NCI-H1105 treated with DMSO at 0.1 percent for 48 hours (cell line): ENCODE measurements at places on chromosomes 5 and 9.
A peak's percentile ranks its signal among the peaks of the same experiment; 100 is the strongest.

DNA sequence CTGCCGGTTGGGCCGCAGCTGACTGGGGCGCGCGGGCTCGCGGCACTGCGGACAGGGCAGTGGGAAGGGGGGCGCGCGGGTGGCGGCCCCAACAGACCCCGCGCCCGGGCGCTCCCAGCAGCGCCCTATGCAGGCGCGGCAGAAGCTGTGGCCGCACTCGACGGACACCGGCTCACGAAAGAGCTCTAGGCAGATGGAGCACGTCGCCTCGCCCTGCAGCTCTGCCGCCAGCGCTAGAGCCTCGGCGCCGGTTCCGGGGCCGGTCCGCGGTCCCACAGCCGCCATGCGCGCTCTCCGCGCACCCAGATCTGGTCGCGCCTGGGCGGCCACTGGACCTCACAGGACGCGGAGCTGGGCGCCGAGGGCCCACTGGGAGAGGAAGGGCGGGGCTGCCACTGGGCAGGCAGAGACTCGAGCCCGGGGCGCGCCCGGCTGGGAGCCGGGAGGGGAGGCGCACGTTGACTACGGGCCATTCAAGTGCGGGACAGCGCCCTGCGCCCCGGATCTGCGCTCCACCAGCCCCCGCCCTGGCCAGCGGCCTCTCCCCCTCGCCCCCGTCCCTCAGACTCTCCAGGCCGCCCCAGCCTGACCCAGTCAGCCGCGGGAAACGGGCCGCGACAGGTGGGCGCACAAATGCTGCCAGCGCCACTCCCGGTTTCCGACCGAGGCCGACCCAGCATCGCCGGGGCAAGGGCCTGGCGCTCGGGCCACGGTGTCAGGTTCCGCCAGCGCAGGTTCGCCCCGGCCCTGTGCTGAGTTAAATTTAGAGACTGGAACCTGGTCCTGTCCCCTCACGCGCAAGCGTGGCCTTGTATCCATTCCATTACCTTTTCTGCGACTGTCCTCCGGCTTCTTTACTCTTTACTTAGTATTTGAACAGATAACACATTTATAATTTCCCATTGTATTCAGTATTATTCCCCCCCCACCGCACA, at the start of gene TRIM7:
TRIM7 (minus strand) TSS at position 371 of the 935 bp plus-strand sequence; CDS start at position 285, 86 bp downstream.
- no peak for DNase-seq

- no peak for DNase-seq
Measured at GRCh38 chr9:3241290-3241689, 284.5 kb downstream of the RFX3 start.

GRCh38 chr5:1759378-1759970, 40.2 kb downstream of the MRPL36 start:
- no peak for DNase-seq

DNA sequence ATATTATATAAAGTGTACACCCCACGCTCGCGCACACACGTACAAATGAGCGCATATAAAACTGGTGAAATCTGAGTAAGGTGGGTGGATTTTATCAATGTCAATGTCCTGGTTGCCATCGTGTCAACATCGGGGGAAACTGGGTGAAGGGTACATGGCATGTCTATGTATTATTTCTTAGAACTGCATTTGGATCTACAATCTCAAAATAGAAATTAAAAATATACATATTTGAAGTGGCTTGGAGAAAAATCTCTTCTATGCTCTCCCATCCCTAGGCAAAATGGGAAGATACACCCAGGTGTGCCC, 763 bp upstream of the WHRN start:
- no peak for DNase-seq

DNA sequence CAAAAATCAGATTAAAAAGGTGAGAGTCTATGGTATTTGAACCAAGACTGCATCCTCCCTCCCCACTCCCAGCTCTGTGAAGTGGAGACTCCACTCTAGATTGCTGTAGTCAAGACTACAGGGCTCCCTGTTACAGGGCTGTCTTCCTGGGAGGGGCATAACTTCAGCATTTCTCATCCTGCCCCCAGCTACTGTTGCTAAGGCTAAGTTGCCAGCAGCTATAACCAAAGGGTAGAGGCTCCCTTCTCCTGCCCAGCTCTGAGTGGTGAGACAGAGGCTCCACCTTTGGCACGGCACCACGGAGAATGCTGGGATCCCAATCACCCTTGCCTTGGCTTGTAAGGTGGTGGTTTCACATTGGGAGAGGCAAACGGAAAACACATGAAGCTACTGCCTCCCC, 39.2 kb upstream of the GCNT4 start:
- DNase-seq = no peak

DNA sequence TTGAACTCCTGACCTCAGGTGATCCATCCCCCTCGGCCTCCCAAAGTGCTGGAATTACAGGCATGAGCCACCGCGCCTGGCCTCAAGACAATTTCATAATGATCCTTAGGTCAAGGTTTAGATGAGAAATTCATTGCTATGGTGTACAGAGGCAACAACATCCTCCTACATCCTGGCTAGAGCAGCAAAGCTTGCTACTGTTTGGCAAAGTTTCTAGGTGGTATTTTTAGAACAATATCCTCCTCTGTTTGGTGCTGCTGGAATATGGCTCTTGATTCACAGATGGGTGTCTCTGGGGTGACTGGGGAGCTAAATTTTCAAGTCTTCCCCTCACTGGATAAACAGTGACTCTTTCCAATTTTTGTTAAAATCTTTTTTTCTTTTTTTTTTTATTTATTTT, 30.6 kb downstream of the CRHBP start:
- DNase-seq = no peak

DNA sequence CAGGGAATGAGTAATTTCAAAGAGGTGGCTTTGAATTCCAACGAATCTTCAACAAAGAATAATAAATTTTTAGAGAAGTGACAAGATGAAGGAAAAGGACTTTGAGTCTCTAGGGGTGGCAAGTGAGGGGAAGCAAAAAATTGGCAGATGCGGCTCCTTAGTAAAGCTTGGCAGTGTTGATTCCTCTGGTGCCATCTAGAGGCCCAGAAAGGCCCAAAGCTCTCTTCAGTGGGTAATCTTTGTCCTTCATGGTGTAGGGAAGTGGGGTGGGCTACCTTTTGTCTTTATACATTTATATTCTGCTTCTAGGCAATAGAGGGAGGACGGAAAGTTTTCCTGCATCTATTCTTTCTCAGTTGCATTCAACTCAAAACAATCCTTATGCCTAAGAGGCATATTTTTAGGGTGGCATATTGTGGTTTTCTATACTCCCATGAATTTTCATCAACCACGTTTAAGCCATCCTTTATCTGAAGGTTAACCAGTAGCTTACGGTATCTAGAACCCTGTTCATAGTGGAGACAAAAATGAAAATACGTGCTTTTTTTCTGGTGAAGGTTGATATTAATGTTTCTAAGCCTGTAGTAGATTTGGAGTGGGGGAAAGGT, 17.5 kb upstream of the ROPN1L start:
- peak; percentile 40 for DNase-seq

- DNase-seq = no peak
Measured at GRCh38 chr5:88792144-88792840, 90.7 kb downstream of the MEF2C start.

DNA sequence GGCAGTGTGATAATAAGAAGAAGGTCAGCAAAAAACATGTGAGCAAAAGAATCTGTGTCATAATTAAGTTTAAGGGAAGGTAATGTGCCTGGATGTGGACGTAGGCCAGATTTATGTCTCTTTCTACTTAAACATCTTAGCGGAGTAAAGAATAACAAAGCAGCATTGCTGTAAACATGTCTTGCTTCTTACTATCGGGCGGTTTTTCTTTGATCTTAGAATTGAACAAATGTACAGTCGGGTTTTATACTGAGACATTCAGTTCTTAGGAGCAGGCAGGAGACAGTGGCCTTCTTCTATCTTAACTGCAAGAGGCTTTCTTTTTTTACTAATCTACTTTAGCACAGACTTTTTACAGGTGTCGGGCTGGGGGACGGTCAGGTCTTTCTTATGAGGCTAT, 40.4 kb upstream of the FLT4 start:
- DNase-seq = no peak

DNA sequence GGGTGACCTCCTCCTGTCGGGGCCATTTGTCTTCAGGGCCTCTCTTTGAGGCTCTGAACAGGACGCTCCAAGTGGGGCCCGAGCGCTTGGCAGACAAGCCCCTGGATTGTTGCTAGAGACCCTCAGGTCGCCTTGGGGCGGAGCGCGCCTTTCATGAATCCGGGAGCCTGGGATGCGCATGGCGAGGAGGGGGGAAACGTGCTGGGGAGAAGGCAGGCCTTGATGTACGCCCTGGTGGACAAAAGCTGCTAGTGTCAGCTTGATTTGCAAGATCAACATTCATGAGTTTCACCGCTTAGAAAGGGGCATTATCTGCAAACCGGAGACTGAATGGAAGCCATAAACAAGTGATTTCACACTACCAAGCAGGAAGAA, 226.3 kb downstream of the SMARCA2 start:
- DNase-seq = peak; percentile 57

DNA sequence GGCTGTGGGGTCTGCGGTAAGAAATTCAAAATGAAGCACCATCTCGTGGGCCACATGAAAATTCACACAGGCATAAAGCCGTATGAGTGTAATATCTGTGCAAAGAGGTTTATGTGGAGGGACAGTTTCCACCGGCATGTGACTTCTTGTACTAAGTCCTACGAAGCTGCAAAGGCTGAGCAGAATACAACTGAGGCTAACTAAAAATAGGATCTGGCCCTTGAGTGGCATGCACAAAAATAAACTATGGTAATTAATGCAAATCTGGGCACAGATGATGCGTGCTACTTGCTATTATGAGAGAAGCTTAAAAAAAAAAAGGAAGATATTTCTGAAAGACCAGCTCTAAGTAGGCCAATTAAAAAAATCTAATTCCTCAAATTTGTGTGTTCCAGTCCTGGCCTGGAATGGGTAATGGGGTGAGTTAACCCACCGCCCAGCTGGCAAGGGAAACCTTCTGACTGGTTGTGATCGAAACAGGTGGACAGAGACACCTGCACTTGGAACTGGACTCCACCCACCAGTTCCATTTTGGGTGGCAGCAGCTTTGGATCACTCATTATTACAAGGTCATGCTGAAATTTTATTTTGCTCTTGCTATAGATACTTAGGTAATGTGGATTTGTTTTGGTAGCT, 26.6 kb upstream of the ZBTB34 start:
- DNase-seq = no peak

DNA sequence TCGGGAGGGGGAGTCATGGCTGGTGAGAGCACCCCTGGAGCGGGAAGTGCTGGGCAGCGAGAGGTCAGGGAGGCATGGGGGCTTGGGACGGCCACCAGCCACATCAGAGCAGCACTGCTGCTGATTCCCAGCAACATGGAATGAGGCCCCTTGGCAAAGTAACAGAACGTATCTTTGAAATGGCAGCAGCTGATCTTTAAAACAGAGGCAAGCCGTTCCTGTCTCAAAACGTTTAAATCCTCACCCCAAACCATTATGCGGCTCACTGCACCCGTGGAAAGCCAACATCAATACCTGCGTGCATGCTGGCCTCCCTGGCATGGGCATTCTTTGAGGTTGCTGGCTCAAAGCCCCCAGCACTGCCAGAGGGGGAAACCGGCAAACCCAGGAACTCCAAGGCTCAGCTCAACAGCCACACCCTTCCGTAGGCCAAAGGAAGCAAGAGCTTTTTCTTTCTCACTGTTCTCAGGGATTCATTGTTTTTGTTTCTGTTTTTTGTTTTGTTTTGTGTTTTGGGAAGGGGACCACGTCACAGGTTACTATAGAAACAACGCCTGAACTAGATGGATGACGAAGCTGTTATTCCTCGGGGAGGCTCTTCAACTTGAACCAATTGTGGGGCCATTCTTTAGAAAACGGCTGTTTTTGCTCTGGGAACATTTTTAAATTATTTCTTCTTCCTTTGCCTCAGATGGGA, 28.1 kb upstream of the OBP2B start:
- no peak for DNase-seq

DNA sequence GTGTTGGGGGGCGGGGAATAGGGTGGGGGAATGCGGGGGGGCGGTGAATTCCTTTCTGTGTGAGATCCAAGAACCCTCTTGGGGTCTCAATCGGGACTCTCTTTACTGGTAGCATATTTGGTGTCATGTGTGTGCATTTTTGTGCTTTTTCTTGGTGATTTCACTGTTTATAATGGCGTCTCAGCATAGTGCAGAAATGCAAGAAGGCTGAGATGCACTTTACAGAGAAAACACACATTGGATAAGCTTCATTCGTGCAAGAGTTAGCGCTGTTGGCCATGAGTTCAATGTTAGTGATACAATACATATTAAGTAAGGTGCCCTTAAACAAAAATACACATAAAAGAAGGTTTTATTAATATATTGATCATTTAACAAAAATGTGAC, 771 bp upstream of the ENTPD8 start:
- no peak for DNase-seq

- no peak for DNase-seq
Measured at GRCh38 chr9:88198341-88198807, 60.1 kb upstream of the SPATA31C2 start.

DNA sequence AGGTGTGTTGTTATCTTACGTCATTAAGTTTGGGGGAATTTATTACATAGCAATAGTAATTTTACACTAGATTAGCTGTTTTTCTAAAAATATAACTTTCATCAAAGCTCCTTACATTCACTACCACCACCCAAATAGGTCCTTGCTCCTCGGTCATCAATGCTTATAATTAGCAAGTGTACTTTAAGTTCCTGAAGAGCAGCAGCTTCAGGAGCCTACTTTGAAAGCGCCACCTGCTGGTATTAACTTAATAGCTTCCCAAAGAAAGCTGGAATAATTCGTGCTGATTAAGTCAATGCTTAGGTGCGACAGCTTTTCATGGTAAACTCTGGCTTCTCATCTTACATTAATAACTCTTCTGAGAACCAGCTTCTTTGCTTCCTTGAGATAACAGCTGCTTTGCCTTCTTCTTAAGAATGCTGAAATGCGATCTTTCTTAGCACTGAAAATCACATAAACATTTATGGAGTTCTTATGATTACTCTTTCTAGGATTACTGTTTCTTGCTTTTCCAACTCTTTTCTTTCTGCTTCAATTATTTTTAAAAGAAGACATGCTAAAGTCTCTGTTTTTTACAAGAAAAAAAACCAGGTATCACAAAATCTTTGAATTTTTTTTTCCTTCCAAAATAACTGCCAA, 10.0 kb upstream of the C5 start:
- peak; percentile 73 for DNase-seq

DNA sequence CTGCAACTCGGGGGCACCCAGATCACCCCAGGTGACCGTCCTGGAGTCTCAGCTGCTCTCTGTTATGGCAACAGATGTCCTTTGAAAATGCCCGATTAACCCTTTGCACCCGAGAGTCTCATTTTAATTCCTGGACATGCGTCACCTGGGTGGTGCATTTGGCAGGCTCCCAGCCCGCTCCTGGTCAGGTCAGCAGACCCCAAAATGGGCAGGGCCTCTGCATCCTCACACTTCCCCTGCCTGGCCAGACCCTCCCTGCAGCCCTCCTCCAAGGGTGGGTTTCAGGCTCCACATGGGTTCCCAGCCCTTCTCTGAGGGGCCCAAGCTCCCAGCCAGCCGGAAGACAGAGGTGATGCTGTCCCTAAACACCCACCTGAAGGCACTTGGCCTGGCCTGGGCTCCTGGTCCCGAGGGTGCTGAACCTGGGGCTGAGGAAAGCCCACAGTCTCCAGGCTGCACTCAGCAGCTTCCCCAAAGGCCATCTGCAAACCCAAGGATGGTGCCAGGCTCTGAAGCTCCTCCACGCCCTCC, 69.4 kb downstream of the PSMB7 start:
- DNase-seq = no peak

- DNase-seq = no peak
Measured at GRCh38 chr9:2730971-2731370, 13.7 kb downstream of the KCNV2 start.
